ENCODE measurements at places on chromosomes 5 and 9.

DNA sequence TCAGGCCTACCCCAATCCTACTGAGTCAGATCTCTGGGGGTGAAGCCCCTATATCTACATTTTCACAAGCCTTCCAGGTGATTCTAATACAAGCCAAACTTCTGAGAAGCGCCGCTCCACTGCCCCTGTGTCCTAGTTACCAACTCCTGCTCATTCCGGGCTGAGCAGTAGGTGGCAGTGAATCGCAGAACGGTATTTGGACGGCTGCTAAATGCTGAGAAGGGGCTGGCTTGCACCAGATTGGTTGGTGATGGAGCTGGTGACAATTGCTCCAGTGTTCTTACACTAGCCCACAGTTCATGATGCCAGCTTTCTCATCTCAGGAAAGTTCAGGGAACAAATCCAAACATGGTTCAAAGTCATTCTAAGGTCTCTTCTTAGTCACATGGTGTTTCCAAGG is 31.1 kb upstream of the FGF1 start:
- peak; percentile 11 for DNase-seq

DNA sequence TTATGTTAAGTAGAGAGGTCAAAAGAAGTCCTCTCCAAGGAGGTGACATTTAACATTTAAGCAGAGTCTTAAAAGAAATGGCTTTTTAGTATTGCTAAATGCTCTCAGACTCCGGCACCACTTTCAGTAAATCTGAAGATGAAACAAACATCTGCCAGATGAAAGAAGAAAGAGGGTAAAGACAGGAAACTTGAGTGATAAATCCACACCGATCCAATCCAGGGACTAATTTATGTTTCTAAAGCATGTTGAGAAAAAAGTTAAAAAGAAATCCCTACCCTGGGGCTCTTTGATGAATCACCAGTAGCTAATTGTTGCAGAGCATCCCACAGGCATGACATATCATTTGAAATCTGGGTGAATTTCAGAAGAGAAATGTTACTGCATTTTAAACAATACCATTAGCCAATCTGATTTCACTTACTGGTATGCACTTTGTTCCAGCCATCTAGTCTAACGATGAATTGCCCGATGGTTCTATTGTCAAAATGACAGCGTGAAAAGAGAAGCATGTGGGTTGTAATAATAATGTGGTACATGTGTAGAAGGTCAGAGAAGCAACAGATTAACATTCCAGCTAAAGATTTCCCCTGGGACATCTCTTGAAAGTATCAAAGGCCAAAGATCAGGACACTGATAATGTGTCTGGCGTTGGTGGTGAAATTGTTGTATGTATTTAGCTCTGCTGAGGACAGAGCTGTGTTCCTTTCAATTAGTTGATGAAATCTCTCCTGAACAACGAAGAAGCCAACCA is 485.7 kb downstream of the CSNK1G3 start:
- DNase-seq, result no peak

DNA sequence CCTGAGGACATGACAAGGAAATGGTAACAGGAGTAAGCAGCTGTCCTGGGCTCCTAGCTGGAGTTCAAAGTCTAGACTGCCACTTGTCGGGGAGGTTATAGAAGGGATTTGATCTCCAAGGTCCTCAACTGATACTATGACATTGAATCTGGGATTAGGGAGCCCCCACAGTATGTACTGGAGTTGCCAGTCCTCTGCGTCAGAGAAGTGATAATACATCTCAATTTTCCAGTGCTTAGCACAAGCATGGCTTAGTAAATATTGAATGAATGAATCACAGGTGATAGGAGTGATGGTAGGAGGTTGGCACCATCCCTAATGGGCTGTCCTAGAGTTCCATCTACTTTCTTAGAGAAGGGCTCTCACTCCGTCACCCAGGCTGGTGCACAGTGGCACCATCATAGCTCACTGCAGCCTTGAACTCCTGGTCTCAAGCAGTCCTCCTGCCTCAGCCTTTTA is 6.2 kb upstream of the TPM2 start:
- no peak for DNase-seq

DNA sequence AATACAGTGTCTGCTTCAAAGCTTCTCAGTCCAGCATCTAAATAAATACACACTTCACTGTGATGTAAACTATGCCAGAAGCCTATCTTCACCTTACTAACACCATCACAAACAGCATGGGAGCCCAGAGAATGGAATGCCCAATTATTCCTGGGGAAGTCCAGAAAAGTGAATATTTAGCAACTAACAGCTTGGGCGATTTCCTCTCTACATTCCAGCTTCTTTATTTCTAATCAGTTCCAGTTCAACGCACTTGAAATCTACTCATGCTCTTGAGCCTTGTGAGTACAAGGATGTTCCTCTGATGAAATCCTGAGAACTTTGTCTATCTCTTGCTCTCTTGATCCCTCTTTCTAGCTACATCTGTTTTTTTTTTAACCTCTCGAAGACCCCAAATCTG is 100.4 kb upstream of the C9orf72 start:
- no peak for DNase-seq

- no peak for DNase-seq
Observed at GRCh38 chr9:136509549-136509948, 26.7 kb upstream of the SEC16A start.

DNA sequence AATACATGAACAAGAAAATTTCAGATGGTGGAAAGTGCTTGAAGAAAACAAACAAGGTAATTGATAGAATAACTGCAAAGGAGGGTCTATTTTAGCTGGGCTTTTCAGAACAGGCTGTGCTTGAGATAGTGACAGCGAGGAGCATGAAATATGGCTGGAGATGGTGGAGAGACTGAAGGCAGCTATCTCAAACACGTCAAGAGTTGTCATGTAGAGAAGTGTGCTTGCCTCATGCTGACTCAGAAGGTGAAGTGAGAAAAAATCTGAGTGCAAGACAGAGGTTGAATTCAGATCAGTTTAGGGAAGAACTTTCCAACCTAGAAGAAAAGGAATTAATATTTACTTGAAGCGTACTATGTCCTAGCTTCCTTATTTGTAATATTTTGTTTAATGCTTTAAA is 115.5 kb upstream of the RANBP3L start:
- no peak for DNase-seq

GRCh38 chr9:73154271-73154670 is 2.6 kb downstream of the ANXA1 start:
- DNase-seq, result no peak

- peak; percentile 36 for DNase-seq
Observed at GRCh38 chr5:180470966-180471582, 23.1 kb upstream of the CNOT6 start.

- DNase-seq, result no peak
Observed at GRCh38 chr5:5925191-5925590, 453.2 kb downstream of the MED10 start.

- DNase-seq, result no peak
Observed at GRCh38 chr5:112779531-112779930, 41.8 kb downstream of the APC start.

GRCh38 chr5:103232393-103232999 is 26.1 kb upstream of the MACIR start:
- DNase-seq, result no peak

GRCh38 chr9:123656565-123656964 is 273.4 kb downstream of the DENND1A start:
- DNase-seq, result no peak

- no peak for DNase-seq
Observed at GRCh38 chr9:92780206-92780605, 15.6 kb upstream of the BICD2 start.

DNA sequence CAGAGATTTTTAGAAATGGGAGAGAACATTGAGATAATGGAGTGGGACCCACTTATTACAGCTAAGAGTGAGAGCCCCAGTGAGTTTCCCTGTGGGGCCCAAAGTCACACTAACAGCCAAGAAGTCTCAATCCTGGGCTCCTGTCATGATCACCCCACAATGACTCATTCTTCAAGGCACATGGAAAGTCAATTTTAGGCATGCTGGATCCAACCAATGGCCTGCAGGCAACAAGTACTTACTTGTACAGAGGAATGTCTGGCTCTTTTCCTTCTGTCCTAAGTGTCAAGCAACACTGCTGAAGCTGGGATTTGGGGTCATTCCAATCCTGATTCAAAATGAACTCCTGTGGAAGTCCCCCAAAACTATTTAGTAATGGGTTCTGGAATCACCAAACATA is 123.1 kb downstream of the DROSHA start:
- DNase-seq, result no peak

DNA sequence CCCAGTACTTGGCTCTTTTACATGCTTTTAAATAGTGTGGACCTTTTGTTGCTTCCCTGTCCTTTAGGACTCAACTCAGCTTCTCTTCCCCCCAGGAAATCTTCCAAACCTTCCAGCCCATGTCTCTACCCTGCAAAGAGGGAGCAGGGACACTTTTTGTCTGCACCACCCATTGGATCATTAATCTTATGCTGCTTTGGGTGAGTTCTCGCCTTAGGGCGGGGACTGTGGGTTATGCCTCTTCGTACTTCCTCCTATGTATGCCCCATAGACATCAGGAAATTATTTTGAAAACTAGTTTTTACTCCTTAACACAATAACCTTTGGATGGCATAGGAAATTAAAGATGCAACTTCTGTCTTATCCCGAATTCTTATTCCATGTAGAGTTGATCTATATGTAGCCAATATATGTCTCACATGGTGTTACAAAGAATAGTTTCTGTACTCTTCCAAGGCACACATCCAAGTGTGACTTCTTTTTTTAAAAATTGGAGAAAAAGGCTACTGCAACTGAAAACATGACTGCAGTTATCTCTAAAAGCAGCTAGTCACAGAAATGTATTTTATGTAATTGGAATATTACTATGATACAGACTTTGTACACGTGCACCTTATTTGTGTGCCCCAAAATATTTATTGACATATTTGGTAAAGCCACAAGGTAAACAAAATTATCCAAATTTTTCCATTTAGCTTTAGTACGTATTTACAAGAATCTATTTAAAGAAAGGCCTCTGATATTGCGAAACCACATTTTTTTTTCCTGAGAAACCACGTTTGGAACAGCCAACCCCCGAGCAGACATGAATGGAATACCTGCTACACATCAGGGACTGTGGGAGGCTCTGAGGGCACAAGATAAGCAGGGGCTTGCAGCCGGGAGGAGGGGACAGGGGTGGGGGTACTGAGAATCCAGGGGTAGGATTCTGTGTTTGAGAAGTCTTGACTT is 133.6 kb downstream of the WDR41 start:
- no peak for DNase-seq

DNA sequence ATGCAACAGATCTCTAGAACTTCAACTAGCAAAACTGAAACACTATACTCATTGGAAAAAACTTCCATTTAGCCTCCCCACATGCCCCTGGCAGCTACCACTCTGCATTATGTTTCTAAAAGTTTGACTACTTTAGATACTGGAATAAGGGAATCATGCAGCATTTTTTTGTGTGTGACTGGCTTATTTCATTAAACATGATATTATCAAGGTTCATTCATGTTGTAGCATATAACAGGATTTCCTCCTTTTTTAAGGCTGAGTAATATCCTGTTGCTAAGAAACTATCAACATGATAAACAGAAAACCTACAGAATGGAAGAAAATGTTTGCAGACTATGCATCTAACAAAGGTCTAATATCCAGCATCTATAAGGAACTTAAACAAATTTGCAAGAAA is 597.9 kb downstream of the DMRTA1 start:
- no peak for DNase-seq

DNA sequence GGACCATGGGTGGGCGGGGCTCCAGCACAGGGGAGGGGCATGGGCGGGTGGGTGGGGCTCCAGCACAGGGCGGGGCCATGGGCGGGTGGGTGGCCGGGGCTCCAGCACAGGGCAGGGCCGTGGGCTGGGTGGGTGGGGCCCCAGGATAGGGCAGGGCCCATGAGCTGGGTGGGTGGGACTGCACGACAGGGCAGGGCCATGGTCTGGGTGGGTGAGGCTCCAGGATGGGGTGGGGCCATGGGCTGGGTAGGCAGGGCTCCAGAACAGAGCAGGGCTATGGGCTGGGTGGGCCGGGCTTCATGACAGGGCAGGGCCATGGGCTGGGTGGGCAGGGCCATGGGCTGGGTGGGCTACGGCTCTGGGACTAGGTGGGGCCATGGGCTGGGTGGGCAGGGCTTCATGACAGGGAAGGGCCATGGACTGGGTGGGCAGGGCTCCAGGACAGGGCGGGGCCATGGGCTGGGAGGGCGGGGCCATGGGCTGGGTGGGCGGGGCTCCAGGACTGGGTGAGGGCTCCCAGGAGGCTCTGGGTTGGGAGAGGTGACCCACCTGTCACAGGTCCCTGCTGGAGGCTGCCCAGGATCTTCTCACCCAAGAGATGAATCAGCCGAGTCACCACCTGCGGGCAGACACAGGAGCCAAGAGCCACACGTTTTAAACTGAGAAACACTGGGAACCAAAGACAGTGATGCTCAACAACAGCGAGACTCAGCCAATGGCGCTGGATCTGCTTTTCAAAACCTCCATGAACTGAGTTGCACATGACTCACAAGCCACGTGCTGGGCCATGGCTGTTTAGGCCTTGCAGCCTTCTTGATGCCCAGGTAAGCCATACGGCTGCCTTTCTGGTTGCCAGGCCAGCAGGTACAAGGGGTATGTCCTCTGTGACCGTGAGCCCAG is 33.6 kb upstream of the NSMF start:
- peak; percentile 4 for DNase-seq

GRCh38 chr5:38866362-38867031 is 20.7 kb downstream of the OSMR start:
- DNase-seq, result no peak

DNA sequence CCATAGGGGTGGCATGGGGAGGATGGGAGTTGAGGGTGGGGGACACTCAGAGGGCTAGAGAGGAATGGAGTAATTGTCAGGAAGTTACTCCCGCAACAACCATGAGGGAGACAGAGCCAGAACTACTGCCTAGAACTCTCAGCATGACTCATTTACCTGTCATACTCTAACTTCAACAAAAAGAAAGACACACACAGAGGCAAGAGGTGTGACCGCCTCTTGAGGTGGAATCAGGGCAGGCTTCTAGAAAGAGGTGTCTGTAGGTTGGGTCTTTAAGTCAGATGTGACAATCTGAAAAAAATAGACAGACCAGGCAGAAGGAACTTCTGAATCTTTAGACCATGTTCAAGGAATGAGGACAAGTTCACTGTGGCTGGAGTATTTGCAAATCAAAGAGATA is 73.4 kb downstream of the GABBR2 start:
- no peak for DNase-seq

GRCh38 chr9:33161011-33161588 is 6.0 kb downstream of the B4GALT1 start:
- no peak for DNase-seq

GRCh38 chr9:78026416-78026815 is 5.2 kb downstream of the GNAQ start:
- DNase-seq, result no peak

DNA sequence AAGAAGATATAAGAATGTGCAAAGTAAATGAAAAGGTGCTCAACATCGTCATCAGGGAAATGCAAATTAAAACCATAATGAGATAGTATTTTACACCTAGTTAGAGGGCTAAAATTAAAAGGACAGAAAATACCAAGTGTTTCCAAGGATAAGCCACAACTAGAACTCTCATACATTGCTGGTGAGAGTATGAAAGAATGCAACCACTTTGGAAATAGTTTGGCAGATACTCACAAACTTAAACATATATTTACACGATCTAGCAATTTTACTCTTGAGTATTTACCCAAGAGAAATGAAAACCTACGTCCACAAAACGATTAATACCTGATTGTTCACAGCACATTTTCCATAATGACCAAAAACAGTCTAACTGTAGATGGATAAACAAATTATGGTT is 51.5 kb downstream of the AOPEP start:
- DNase-seq, result no peak

GRCh38 chr5:149517461-149518122 is 33.6 kb downstream of the CSNK1A1 start:
- DNase-seq, result no peak

- no peak for DNase-seq
Observed at GRCh38 chr9:98247831-98248657, 7.4 kb downstream of the TBC1D2 start.

- no peak for DNase-seq
Observed at GRCh38 chr9:22446589-22446949, at the start of gene DMRTA1. Gene DMRTA1 (plus strand): TSS chr9:22446824. CDS start chr9:22447066, 242 bp downstream.

All from activated CD8-positive, alpha-beta memory T cell treated with anti-CD3 and anti-CD28 coated beads for 48 hours (primary cell).